ENCODE measurements at places on chromosomes 3 and 15.

GRCh38 chr3:152089528-152089927 lies 179.2 kb upstream of the MBNL1 start:
- no peak for DNase-seq

- DNase-seq = no peak
Observed at GRCh38 chr3:73411545-73411944, 213.2 kb downstream of the PDZRN3 start.

- DNase-seq = no peak
Observed at GRCh38 chr3:134249296-134249841, 1.3 kb downstream of the RYK start.

DNA sequence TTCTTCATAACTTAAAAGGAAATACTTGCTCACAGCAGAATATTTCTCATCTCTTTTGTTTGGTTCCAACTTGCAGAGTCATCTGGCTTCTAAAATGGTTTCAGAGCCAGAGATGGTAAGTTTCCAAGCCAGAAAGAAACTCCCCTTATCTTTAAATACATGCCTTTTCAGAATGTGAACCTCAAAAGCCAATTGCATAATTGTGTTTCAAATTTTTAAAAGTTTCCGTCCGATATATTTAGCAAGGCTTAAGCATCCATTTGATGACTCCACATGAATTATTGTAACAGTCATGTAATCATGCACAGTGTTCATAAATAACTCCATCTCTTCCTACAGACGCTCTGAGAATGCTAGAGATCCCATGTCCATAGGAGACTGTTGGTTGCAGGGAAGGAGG lies 40.6 kb upstream of the C3orf80 start:
- no peak for DNase-seq

DNA sequence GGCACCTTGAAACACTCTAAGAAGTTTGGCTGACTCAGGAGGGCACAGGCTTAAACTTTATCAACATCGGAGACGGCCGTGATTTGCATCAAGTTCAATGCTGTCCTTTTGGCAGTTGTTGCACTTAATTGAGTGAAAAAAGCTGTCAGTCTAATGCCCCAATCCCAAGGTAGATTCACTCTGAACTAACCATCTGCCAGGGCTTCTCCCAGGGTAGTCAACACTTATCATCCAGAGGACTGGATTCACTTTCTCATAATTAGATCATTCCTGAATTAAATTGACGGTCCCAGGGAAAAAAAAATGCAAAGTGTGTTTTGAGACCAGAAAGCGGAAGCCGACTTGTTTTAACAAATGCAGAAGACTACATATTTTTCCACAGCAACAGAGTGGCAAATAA lies 28.5 kb downstream of the RORA start:
- DNase-seq = no peak

- no peak for DNase-seq
Observed at GRCh38 chr3:109337393-109337792, at the start of gene DPPA4. TSS of gene DPPA4 (minus strand) at chr3:109337546. CDS start at chr3:109337517, 29 bp downstream.

- DNase-seq = no peak
Observed at GRCh38 chr3:42749025-42749752, 23.9 kb downstream of the CCDC13 start.

DNA sequence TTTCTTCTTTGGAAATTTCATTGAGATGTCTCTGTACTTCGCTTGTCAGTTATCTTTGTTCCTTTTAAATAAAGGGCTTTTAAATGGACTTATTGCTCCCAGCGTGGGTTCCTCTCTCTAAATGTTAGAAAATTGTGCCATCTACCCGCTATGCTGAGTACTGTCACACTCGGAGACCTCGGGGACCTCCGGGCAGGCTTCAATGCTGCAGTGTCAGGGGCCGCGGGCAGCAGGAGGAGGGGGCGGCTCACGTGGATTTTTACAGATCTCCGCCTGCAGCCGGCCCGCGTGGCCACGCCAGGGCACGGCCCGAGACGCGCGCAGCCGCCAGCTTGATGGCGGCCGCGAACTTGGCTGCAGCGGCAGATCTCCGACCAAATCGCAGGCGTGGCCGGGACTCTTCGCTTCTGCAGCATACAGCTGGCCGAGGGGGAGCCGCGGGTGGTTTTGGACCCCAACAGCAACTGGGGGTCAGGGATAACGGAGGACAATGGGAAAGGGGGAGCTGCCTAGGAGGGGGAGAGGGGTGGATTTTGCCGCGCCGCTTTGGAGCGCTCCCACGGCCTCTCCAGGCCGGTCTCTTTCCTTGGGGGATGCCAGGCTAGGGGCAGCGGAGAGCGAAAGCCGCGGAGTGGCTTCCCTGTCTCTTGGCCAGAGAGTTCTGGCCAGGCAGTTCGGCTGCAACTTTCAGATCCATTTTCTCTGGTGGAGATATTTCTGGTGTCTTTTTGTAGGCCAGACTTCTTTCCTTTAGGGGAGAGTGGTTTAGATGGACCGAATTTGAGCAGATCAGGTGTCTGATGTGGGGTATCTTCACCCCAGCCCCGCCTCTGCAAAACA lies 15.3 kb downstream of the NR2F2 start:
- DNase-seq = no peak

GRCh38 chr3:72855001-72855400 lies 6.8 kb upstream of the SHQ1 start:
- DNase-seq = no peak

DNA sequence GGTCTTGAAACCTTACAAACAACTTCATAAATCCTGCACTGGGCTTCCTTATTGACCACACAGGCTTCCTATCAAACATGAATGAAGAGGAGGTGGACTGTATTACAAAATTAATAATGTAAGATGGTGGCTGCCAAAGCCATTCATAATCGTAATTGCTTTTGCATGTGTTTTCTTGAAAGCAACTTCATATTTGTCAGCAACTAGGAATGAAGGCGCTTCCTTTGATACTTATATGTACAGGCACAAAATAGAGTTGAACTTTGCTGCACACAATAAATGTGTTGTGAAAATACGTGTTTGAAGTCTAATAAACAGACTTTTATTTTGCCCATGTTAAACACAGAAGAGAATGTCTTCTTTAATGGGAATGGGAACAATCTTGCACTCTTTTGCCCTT lies 72.1 kb upstream of the OXTR start:
- DNase-seq = no peak

DNA sequence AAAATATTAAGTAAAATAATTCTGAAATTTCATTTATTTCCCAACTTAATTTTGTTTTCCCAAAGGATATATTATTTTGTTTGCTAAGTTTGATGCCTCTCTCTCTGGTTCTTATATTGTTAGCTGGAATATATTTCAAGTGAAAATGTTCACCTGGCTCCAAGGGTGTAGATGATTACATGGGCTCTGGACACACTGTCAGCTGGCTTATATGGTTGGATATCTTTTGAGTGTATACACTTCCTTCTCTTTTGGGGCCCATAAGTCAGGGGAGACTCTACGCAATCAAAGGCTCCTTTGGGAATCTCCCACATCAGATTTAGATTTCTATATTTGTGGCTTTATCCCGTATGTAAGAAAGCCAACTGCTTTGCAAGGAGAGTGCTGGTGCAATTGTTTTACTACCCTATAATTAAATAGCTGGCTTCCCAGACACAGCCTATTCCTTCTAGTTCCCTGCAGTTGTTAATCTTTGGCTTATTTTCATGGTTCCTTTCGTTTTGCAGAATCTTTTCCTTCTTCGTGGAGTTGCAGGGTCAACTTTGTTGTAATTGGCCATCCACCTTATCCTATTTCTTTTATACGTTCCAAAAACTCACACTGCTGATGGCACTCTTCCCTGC lies 225.7 kb downstream of the DPH6 start:
- DNase-seq = no peak

DNA sequence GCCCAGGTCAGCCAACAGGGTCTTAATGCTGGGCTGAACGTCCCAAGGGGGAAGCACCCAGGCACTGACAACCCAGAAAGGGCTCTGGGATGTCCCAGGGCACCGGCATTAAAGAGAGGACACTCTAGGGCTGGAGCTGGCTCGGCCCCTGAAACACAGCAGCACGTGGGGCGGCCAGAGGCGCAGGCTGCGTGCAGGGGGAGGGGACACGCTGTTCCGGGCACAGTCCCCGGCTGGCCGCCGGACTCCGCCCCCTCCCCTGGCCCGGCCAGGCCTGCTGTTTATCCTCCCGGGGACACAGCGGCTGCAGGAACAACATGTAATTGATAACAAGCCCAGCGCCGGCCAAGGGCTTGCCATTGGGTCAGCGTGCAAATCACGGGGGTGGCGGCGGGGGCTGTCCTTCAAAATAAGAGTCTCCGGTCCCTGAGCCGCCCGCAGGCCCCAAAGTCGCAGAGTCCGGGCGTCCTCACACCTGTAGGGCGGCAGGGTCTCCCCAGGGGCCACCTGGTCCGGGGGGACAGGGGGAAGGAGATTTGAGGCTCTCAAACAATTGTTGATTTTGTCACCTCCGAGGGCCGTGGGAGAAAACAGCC lies 1.3 kb downstream of the KLF15 start:
- DNase-seq = no peak

DNA sequence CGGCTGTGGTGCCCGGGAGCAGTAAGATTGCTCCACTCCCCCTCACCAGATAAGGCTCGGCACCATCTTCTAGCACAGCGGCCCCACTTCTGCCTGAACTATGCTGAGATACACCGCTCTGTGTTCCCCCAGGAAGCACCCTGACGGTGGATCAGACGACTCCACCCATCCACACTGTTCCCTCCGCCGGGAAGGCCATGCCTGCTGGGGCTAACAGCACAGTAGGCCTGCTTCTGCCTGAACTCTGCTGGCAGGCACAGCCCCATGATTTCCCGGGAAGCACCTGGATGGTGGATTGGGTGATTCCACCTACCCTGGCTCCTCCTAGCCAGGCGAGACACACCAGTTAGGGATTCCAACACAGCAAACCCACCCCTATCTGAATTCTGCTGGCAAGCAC lies 36.3 kb upstream of the PPM1L start:
- DNase-seq = no peak

- no peak for DNase-seq
Observed at GRCh38 chr15:39511000-39511915, 69.6 kb upstream of the THBS1 start.

- DNase-seq = no peak
Observed at GRCh38 chr3:130488769-130489450, 28.1 kb upstream of the COL6A6 start.

DNA sequence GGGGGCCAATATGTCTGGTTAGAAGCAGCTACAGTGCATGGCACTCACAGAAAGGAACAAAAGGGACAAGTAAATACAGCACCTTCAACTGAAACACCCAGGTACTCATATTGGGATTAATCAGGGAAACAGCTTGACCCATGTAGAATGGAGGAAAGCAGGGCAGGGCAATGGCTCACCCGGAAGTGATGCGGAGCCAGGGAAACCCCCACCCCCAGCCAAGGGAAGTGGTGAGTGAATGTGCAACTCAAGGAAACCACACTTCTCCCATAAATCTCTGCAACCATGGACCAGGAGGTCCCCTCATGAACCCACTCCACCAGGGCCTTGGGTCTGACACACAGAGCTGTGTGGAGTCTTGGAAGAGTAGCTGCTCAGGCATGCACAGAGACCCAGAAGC lies 117.1 kb downstream of the MTHFS start:
- no peak for DNase-seq

DNA sequence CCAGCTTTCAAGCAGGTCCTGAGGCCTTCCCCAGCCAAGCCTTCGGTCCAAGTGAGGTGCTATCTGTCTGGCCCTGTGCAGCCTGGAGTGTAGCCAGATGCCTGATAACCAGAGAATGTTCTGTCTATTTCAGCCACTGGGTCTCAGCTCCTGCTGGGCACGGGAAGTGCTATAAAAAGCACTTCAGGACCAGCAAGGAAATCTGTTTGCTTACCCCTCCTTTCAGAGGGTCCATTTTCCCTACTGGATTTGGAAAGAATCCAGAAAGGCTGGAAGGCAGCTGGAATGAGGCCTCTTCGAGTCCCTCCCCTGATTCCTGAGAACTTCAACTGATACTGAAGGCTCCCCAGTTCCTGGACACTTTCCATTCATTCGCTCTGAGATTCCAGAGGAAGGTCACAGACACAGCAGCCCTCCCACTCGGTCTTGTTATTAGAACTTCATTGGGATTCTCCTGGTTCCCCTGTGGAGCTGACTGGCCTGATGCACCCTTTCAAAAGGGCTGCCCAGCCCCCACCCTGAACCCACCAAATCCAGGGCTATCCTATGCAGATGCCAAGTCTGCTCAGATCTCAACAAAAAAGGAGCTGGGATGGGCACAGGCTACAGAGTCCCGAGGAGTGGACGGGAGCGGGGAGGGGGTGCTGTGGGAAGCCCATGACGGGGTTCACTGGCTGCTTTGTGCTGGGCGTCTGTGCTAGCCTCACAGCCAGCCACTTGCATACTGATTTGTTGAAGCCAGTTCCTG lies 70.4 kb downstream of the UMPS start:
- DNase-seq = no peak

GRCh38 chr15:95485367-95485766 lies 845.1 kb upstream of the NR2F2 start:
- no peak for DNase-seq

DNA sequence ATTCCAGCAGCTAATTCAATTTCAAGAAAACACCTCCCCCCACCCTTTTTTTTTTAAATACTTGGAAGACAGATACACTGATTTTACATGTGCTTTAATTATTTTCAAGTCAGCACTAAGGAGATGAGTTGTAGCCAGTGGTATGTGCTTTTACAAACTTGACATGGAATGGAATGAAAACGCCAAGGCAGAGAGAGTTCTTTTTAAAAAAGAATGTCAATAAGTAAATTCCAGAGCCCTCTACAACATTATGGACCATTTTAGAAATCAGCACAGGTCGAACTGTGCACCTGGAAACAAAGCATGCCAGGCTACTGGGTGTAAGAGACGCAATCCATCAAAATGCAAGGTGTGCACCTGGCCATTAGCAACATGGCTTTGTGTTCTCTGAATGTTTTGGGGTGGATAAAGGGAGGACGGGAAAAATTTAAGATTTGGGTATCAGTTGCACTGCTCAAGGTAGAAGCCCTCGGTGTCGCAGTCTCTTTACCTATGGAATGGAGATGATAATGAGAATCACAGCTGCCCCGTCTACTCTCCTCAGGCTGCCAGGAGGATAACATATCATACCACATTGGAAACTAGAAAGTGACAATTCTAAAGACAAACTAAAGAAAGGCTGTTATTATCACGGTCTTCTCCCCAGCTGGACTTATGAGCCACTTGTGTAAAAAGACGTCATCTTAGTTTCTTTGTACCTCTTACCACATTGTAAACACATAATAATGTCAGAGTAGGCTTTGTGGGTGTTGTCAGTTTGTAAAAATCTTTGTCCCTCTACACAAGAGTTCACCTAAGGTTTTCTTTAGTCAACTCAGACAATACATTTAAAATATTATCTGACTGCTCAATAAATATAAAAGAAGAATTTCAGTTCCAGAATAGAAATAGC lies 107.4 kb upstream of the PRICKLE2 start:
- DNase-seq = no peak

GRCh38 chr3:49704629-49705028 lies 14.9 kb downstream of the AMIGO3 start:
- no peak for DNase-seq

DNA sequence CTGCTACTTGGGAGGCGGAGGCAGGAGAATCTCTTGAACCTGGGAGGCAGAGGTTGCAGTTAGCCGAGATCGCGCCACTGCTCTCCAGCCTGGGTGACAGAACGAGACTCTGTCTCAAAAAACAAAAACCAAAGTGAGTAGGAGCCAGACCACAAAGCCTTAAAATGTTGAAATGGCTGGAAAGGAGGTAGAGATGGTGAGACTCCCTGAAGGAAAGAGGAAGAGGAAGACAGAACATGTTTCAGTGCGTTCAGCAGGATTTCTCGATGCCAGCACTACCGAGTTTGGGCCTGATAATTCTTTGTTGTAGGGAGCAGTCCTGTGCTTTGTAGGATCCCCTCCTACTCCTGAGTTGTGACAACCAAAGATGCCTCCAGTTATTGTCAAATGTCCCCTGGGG lies 189.9 kb downstream of the AKAP13 start:
- no peak for DNase-seq

GRCh38 chr15:58043192-58043903 lies 22.2 kb downstream of the ALDH1A2 start:
- DNase-seq = no peak

GRCh38 chr3:71681224-71681668 lies 44.0 kb downstream of the EIF4E3 start:
- peak; percentile 72 for DNase-seq

Measured in SK-N-MC (cell line).